AG09309 (cell line): ENCODE measurements at places on chromosomes 4 and X.

DNA sequence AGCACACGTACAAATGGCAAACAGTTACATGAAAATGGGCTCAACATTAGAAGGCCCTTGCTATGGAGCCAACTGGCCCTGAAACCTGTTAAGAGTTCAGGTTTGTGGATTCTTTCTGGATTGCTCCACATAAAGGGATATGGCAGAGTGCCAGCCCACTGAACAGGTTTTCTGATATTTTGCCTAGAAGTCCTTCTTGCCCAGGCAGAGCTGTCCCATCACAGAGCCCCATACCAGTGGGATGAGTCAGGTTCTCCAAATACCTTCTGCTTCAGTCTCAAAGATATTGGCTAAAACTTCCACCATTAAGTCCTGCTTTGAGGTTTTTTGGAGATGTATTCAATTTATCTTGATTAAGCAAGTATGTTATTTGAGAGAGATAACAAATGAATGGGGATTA is 146.8 kb upstream of the IL1RAPL2 start:
- no peak for DNase-seq

DNA sequence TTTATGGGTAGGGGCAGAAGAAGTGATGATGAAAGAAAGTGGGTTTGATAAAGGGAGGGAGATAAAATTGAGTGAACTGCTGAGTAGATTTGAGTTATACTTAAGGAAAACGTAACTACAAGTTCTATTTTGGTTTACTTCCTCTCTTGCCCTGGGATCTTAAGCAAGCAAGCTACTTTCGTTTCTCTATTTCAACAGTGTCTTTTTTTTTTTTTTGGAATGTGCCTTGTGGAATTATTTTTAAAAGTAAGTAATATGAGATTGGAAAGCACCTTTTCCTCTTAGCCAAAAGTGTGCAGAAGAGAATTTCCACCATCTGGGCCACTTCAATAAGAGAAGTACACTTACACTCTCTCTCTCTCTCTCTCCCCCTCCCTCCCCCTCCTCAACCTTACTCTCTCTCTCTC is 16.0 kb upstream of the C4orf36 start:
- no peak for DNase-seq

DNA sequence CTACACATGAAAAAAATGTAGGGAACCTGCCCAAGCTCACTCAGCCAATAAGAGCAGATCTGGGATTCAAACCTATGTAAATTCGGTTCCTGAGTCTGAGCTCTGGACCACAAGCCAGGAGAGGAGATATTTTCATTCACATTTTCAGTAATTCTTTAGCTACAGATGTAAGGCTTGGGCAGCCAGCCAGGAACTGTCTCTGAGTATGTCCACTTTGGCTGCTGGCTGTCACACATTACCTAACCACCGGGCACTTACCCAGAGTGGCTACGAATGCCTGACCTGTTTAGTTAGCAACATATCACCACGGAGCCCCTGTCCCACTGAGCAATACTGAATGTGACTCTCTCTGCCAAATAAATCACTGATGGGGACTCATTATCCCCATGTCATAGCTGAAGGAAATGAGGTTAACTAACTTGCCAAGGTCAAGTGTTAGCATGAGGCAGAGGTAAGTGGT is 15.3 kb downstream of the USP46 start:
- no peak for DNase-seq

GRCh38 chrX:132058050-132058449 is 34.9 kb downstream of the STK26 start:
- no peak for DNase-seq

- DNase-seq = no peak
Observed at GRCh38 chr4:139503622-139504166, 49.8 kb downstream of the RAB33B start.

DNA sequence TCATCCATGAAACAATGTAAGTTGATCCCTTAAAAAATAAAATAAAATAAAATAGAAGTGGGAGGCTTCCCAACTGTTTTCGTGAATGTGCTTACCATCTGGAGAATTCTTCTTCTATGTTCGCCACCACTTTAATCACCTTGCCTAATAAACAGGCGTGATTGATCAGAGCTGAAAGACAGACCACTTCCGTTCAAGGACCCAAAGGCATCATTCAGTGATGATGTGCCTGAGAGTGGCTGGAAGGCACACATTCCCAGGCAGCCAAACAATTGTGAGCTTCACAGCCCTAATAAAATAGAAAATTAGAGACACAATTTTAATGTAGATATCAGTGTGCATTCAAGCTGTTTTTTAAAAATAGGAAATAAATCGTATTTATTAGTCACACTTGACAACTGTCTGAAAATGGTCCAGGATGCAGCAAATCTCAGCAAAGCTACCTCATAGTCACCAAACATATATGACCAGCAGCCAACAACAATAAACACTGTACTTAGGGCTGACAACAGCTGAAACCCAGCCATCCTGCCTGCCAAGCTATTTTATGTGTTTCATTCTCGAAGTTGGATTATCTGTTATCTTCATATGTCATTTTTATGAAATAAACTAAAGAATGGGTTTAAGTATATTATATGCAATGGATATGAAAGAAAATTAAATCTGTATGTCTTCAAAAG is 163.2 kb upstream of the FAM9B start:
- DNase-seq = no peak

- DNase-seq = no peak
Observed at GRCh38 chrX:103343105-103343504, 13.1 kb downstream of the TCEAL7 start.

- DNase-seq = no peak
Observed at GRCh38 chr4:112591593-112591992, 45.1 kb downstream of the ZGRF1 start.

DNA sequence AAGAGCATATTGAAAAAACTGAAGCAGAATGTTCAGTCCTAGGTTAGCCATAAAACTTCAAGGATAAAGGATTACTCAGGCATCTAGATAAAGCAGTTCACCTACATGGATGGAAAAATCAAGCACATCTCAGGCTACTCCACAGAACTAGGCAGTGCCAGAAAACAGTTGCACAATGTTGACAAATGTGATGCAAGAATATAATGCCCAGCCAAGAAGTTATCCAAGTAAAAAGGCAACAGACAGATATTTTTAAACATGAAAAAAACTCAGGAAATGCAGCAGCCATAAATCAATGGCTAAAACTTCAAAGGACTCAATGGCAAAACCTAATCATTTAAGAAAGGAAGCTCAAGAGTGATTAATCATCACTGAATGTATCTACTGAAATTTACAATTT is 456.0 kb upstream of the FAM241A start:
- DNase-seq = peak; percentile 28

- no peak for DNase-seq
Observed at GRCh38 chrX:133676344-133677122, 261.2 kb upstream of the GPC4 start.

GRCh38 chr4:130186931-130187330 is 1091.0 kb downstream of the C4orf33 start:
- no peak for DNase-seq

DNA sequence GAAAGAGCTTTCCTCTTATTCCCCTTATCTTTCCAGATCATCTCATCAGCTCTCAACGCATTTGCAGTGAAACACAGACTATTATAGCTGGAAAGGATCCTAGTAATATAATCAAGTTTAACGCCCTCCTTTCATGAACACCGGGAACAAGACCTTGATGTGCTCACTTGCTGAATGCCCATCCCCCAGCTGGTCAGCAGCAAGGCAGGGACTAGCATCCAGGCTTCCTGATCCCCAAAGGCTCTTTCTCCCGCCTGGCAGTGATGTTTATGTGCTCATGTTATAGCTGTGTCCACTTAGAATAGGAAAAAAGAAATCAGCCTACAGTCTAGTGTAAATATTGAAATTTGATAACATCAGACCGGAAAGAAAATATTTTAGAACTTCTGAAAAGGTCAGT is 24.6 kb downstream of the GPC4 start:
- no peak for DNase-seq

GRCh38 chr4:19134685-19135084 is 1113.1 kb upstream of the LCORL start:
- no peak for DNase-seq

DNA sequence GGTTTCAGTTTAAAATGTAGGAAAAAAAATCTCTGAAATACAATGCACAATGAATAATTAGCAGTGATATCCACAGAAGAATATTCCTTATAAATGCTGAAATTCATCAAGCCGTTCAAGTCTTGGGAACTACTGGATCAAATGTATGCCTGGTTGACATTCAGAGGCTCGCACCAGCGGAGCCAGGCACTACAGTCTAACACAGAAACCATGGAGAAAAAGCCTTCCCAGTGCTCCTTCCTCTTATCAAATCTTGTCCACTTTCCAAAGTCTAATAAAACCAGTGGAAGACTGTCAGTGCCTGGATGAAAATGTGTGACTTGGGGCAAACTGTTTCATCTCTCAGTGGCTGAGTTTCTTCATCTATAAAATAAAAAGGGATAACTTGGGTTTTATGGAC is 35.9 kb downstream of the CENPU start:
- no peak for DNase-seq

DNA sequence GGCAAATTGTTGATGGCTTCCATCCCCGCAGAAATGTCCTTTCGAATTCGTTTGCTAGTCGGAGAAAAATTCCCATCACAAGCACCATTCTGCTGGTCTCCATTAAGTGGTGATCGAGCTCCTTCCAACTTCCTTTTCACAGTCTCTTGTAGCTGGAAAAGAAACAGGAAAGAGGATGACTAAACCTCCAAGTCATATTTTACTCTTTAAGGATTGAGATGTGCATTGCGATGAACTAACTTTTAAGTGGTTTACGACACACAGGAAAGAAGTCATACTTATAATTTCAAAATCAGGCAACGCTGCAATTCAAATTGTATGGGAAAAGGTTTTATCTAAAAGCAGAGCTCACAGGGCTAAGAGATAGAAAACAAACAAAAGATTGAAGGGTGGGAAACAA is 225.2 kb downstream of the MGST2 start:
- DNase-seq = peak; percentile 52

GRCh38 chrX:114976292-114976691 is 41.1 kb downstream of the IL13RA2 start:
- DNase-seq = peak; percentile 21

DNA sequence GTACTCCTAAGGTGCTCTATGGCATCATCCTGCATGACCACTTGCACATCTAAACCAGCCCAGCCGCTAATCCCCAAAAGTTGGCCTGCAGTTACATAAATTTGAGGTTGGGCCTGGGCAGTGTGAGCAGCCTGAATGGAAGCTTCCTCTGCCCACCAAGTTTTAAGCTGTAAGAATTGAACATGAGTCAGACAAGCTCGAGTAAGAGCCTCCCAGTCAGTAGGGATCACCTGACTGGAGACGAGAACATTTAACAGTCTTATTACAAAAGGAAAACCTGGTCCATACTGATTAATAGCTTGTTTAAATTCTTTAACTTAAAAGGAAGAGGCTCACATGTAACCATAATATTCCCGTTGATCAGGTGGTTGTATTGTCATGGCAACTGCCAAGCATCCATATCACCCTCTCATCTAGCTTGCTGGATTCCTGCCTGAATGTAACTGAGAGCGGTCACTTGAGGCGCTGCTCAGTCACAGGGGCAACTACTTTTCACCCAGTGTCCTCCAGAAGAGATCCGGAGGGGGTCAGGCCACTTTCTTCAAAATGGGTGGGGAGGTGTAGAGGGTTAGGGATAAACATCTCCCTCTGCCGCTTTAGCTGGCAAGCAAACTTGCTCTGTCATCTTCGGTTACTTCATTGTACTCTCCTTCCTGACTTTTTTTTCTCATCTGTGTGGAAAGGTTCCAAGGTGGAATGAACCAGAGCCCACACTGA is 56.6 kb upstream of the WDR1 start:
- peak; percentile 68 for DNase-seq

- DNase-seq = no peak
Observed at GRCh38 chr4:147136310-147136709, 190.6 kb upstream of the TTC29 start.

DNA sequence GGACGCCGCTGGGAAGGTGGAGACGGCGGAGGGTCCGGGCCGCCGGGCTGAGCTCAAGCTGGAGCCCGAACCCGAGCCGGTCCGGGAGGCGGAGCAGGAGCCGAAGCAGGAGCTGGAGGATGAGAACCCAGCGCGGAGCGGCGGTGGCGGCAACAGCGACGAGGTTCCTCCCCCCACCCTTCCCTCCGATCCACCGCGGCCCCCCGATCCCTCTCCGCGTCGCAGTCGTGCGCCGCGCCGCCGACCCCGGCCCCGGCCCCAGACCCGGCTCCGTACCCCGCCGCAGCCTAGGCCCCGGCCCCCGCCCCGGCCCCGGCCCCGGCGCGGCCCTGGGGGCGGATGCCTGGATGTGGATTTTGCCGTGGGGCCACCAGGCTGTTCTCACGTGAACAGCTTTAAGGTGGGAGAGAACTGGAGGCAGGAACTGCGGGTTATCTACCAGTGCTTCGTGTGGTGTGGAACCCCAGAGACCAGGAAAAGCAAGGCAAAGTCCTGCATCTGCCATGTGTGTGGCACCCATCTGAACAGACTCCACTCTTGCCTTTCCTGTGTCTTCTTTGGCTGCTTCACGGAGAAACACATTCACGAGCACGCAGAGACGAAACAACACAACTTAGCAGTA is 483 bp downstream of the USP27X start:
- no peak for DNase-seq

GRCh38 chr4:141711211-141711610 is 74.8 kb downstream of the IL15 start:
- DNase-seq = peak; percentile 17

GRCh38 chr4:82692101-82692780 is 106.4 kb downstream of the SCD5 start:
- no peak for DNase-seq

DNA sequence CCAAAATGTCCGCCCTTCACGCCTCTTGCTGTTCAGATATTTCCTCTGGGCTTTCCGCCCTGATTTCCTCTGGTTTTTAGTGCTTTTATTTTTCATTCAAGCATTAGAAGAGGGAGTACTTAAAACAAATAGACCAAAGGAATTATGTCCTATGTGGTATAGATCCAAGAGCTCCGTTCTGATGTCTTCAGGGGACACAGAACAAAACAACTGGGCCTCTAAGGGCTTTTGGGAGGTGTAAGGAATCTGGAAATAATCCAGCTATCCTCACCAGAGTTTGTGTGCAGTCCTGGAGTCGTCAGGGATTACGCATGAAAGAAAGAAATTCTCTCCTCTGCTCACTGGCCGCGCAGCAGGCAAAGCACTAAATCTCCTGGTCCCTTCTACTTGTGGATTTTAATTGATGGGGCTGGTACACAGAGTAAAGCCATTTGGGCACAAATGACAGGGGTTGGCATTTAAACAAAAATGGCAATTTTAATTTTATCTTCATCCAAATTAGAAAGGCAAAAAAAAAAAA is 999.2 kb downstream of the ADGRL3 start:
- no peak for DNase-seq

- no peak for DNase-seq
Observed at GRCh38 chr4:121216461-121216860, 52.3 kb upstream of the TNIP3 start.
